CD4-positive, alpha-beta T cell treated with Interleukin-17A for 1 hour (primary cell): ENCODE measurements at places on chromosomes 1 and 21.

DNA sequence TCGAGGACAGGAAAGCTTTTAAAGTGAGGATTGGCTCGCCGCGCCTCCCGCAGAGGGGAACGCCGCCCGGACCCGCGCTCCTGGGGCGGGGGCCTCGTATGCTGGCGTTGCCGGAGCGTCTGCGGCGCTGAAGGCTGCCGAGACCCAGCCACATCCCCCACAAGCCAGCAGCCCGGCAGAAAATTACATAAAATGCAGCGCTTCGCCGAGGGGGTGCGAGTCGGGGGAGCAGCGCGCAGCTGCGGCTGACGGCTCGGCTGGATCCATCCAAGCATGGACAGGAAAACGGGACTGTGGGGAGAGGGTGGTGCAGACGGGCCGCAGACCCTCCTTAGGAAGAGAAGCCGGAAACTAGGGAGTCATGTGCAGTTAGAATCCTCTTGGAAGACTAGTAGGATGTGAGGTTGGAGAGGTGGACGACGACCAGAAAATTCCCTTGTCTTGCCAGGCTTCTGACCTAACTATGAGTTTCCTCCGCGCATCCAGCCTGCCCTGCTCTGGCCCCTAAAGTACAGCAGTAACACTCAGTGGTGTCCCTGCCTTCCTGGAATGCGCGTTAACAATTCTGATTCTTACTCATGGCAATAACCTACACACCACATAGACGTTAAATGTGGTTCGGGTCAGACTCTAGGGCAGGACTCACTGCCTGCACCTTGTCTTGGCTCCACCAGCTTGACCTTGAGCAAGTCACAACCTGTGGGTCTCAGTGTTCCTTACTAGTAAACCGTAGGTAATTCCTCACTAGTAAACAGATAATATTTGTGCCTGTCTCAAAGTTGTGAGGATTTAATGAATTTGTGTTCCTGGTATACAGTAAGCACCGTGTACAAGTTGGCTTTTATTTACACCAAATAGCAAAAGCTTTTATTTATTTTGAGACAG is 953 bp upstream of the BRWD1 start:
- peak; percentile 59 for DNase-seq

DNA sequence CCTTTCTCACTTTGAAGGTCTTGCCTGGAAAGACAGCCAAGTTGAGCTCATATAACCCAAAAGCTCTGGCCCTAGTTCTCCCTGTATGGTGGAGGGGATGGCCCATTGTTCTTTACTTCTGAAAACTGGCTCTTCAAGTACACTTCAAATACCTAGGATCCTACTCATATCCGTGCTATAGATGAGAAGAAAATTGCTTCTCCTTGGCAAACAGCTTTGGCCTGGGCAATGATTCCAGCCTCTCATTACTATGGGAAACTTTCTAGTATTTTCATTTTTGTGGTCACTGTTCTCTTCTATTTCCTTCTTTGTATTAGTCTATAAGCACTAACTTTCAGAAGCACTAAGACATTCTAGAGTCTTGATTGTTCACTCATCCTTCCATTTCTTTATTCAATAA is 53.7 kb downstream of the ZNF697 start:
- DNase-seq = no peak

- DNase-seq = no peak
Observed at GRCh38 chr1:72636631-72637030, 354.3 kb upstream of the NEGR1 start.

- no peak for DNase-seq
Observed at GRCh38 chr1:2210786-2211185, 16.2 kb upstream of the FAAP20 start.

GRCh38 chr21:17583898-17584297 is 28.8 kb downstream of the BTG3 start:
- no peak for DNase-seq

DNA sequence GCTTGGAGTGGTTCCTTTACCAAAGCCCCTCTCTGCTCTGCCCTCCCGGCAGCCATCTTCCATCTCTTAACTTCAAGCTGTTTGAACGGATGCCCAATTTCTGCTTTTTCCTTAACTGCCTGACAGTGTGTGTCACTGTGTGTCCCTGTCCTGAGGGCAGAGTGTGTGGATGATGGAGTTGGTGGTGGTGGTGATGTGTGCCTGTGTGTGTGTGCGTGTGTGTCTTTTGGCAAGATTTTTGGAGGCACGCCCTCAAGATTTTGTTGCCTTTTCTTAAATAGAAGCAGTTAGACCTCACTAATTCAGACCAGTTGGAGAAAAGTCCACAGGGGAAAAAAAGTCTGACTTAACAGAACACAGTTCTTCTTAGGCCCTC is 30.3 kb downstream of the SERTAD4 start:
- no peak for DNase-seq

DNA sequence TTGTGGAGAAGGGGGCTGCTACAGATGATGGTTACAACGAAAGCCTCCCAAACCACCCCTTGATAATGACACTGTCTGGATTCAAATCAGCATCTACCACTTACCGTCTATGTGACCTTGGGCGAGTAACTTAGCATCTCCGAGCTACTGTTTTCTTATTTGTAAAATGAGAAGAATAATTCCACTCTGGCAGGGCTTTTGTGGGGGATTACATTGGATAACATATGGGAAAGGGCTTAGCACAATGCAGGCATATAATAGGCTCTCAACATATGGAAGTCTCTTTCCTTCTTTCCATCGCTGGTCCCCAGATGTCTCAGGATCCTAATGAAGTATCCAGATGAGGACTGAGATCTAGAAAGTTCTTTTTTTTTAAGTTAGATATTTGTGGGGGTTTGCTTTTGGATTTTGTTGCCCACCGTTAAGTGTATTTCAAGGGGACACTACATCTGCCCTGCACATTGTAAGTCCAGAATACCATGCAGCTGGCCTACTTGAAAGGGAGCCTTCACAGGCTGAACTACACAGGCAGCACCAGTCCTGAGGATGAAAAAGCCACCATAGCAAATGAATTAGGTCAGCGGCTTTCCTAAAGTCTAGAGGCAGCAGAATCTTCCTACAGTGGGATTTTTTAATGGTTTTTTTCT is 172.2 kb upstream of the IRF2BP2 start:
- no peak for DNase-seq

- DNase-seq = no peak
Observed at GRCh38 chr1:183239220-183239742, 53.2 kb downstream of the LAMC2 start.

GRCh38 chr1:22754824-22755223 is 44.2 kb downstream of the EPHB2 start:
- no peak for DNase-seq

DNA sequence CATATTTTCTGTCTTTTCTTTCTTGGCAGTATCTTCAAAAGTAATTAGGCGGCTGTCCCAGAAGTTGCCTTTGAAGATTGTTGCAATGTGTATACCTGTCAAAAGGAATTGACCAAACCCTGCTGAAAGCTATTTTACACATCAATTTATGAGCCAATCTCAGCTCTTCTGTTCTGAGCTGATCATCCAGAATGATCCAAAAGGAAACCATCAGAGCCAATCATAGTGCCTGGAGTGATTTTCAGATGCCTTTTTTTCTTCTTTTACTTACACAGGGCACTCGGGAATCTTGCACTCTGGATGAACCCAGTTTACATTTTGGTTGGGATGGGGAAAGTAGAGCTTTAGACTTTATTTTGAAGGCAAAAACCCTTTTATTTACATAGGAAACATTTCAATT is 21.8 kb upstream of the APOBEC4 start:
- no peak for DNase-seq

GRCh38 chr1:224700918-224701531 is 84.9 kb downstream of the CNIH3 start:
- no peak for DNase-seq
